Activated CD4-positive, alpha-beta T cell treated with anti-CD3 and anti-CD28 coated beads for 4 hours (primary cell): ENCODE measurements at places on chromosomes 2 and 18.
A peak's percentile ranks its signal among the peaks of the same experiment; 100 is the strongest.

DNA sequence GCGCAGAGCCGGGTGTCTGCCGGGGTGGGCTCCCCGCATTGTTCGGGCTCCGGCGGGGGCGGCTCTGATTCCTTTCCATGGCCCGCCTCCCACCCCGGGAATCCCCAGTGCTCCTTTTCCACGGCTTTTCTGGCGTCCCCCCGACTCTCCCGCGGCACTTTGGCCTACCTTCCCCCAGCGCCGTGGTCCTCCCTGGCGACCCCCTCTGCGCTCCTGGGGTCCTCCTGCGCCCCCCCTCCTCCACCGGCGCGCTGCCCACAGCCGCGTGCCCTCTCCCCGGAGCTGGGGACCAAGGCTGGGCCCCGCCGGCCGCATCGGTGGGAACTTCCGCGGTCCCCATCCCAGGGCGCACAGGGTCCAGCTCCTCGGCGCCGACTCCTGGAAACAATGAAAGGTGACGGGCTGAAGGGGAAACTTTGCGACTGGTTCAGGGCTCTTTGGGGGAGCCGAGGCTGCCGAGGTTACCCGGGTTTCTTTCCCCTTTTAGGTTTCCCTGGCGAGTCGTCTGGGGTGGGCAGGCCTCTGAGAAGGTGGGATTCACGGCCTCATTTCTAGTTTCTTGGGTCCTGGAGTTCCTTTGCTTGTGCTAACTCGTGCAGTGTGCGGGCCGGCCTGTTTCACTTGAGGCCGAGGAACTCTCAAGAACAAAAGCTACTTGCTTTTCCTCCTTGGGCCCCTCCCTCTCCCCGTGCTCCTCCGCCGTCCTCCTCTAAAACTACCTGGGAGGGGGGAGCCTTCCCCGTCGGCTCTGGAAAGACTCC is 2.2 kb downstream of the TGIF1 start:
- peak; percentile 38 for DNase-seq

DNA sequence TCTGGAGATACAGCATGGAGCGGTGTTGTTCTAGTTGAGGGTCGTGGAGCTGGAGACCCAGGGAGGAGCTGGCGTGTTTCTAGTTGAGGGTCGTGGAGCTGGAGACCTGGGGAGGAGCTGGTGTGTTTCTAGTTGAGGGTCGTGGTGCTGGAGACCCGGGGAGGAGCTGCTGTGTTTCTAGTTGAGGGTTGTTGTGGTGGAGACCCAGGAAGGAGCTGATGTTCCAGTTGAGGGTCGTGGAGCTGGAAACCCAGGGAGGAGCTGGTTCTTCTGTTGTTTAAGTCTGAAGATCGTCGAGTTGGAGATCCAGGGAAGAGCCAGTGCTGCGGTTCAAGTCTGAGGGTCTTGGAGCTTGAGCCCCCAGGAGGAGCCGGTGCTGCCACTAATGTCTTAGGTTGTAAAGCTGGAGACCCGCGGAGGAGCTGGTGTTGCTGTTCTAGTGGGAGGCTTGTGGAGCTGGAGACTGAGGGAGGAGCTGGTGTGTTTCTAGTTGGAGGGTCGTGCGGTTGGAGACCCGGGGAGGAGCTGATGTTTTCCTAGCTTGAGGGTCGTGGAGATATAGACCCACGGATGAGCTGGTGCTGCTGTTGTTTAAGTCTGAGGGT is 155.3 kb downstream of the RTP5 start:
- DNase-seq: no peak

DNA sequence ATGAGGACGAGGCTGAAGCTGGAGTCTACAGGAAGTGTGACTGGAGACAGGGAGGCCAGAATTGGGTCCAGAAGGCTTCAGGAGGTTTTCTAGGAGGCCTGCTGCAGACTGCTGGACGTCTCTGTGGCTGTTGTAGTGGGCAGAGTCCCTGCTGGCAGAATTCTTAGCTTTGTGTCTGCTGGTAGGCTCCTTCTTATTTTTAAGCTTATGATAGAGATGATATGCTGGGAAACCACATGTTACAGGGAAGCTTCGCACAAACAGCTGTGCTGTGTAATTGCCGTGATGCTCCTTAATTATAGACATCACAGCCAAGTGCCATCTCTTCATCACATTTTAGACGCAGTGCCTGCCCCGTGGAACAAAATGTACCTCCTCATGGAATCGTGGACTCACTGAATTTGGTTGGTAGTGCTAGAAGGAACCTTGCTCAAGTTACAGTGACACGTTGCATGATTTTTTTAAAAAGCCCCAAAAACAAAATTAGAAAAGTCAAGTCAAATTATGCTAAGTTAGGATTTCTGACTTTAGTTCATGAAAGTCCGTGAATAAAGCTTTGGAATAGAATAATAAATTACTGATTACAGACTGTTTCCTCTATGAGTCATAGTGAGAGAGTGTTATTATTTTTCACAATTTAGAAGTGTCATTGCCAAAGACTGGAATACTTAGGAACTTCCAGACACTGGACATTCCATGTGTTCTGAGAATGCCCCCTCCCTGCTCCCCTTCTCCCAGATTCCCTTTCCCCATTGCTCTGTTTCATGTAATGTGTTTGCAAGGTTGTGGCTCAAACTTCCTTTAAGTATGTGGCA is 144.1 kb downstream of the FHOD3 start:
- no peak for DNase-seq

GRCh38 chr2:171367692-171368091 is 66.1 kb downstream of the METTL8 start:
- no peak for DNase-seq

DNA sequence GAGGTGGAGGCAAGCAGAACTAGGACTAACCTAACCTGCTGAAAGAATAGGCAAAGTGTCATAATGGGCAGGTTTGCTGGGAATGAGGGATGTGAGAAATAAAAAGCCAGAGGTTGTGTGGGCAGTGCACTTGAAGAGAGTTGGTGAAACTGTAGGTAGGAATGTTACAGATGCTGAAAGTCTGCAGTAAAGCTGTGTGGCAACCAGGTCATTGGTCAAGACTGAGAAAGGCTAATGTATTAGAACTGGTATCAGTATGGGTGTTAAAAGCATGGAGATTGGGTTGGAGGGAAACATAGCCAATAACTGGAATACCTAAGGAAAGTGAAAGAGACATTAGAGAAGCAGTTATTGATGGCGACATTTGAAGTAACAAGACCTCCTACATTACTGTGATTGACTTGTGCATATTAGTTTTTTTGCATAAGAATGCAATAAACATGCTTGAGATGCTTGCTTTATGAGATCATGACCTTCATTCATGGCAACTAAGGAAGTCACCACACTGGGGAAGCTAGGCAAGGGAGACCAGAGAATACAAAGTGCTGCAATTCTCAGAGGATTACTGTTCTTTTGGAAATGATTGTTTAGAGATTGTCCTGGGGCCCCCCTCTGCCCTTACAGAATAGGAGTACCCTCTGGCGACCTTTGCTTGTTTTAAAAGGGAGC is 11.8 kb downstream of the GULP1 start:
- DNase-seq: no peak

DNA sequence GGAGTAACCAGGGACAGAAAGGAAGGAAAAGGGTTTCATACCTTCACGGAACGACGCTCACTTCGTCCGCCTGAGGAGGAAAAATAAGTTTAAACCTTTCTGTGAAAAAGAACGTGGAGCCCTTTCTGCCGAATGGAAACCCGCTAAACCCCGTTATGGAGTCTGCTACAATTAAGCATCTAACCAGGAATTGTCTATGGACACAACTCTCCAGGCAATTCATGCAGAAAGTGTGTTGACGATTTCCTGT is 528 bp upstream of the PPP4R3B start:
- DNase-seq: no peak

DNA sequence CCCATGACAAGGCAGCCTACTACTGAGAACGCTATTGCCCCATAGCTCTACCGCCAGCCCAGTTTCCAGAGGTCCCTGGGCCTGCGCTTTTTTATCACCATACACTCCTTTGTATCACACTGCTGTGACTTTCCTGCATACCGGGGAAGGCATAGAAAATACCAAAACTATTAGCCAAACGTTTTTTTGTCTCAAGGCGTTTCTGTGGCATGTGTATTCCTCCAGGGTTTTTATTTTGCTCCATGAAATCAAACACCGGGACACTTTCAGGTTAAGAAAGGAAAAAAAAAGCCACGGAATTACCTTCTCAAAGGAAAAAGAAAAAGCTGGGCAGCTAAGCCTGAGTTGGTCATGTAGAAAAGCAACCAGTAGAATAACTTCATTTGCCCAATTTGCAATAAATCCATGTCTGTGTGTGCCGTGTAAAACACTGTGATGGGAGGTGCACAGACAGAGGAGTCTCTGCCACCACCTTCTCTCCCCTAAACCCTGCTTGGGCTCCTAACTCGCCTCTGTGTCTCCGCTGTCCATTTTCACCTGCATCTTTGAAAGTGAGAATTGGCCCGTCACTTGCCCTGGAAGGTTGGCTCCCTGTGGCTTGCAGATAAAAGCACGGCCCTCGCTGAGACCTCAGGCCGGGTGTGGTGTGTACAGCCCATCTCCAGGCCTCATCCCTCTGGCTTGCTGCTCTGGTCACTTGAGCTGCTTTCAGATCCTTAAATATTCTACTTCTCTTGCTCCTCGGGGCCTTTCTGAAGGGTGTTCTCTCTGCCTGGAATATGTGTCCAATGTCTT is 1.7 kb downstream of the AMER3 start:
- no peak for DNase-seq

- DNase-seq: no peak
Measured at GRCh38 chr2:233118648-233119000, 58.5 kb downstream of the INPP5D start.
